Ascending aorta (tissue), 2 donors: ENCODE measurements at places on chromosomes 13 and 19. TPM values are rescaled to one million over a fixed set of nuclear protein-coding genes. Genes with fewer than 3 reads are reported as not detected.
A peak's percentile ranks its signal among the peaks of the same experiment; 100 is the strongest.

DNA sequence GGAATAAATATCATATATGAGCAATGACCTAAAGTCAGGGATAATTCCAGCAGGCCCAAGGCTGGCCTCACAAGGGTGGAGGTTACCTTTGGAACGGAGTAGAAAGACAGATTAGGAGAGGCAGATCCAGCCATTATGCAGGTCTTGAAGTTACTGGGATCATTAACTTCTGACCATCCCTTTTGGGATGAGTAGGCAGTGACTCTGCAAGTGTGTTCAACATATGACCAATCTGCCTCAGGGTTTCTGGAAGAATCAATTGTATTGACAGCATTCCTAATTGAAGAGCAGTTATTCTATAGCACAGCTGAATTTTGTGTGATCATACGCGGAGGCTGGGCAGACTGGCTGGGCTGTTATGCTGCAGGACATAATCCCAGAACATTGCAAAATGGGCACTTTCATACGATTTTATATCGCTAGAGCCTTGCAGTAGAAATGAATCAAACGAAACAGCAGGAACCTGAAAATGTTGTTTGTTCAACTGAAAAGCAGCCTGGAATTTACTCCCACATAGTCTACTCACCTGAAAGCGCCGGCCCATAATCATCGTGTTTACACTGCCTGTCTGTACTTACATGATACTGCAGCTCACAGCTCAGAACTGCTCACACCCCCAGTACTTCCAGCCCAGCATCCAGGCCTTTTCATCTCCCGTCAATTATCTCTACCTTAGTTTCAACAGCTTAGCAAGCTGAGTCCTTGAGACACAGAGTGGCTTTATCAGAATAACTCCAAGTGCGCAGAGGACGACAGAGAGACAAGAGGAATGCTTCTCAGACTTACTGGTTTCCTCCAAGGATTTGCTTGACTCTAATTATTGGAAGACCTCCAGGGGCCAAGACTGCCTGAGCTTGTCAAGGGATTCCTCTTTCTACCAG lies 556.1 kb downstream of the EFNB2 start:
- DNase-seq = no peak

GRCh38 chr19:49136771-49137171 lies 17.4 kb downstream of the PPFIA3 start:
- DNase-seq = no peak

DNA sequence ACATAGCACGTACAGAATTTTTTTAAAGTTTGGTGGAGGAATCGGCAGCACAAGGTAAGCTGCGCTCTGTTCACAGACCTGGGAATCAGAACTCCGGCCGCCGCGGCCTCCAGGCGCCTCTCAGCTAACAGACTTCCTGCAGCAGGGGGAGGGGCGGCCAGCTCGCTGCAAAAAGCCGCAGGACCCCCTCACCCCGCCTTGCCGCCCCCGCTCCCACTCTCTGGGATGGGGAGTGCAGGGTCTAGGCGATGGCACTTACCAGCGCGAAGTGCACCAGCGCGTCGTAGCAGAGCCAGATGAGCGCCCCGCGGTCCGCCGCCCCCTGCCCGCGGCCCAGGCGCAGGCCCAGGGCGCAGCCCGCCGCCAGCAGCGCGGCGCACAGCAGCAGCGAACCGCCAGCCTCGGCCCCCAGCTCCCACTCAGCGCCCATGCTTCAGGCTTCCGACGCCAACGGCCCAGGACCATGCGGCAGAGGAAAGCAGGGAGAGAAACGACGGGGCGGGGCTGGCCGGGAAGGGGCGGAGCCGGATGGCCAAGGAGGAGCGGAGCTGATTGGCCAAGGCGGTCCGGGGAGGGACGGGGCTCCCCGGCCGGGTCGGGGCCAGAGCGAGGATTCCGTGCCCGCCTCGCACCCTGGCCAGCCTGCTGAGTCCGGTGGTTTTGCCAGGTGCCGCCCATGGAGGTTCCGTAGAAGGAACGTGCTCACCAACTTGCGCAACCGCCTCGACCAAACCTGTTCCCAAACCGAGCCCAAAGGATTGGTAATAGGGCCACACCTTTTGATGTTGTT lies at the start of gene EBPL:
Gene EBPL, minus strand, starts transcription at position 492 of the 790 bp plus-strand sequence. Its CDS starts 62 bp downstream, at position 430.
- peak; percentile 72 for DNase-seq

- no peak for DNase-seq
Observed at GRCh38 chr13:20270163-20270865, 38.2 kb upstream of the GJB6 start.

DNA sequence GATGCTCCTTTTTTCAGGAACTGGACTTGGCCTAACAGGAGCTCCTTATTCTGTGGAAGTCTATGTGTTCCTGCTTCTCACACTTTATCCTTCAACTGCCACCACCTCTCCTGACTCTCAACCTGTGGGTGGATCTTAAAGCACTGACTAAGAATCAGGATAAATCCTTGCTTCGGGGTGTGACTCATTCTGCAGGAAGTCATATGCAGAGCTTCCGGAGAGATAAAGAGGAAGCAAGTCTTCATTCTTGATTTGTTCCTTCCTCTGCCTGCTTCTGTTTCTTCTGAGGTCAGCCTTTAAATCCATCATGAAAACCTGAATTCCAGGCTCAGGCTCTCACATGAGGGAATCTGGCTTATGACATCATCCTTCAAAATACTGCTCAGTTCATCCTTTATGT lies 137.1 kb upstream of the ATXN8OS start:
- DNase-seq = no peak

- no peak for DNase-seq
Observed at GRCh38 chr13:37194428-37194861, 89.0 kb upstream of the CSNK1A1L start.

- no peak for DNase-seq
Observed at GRCh38 chr13:35769812-35770211, 293.3 kb upstream of the MAB21L1 start.

GRCh38 chr13:30600496-30600895 lies 17.2 kb upstream of the USPL1 start:
- no peak for DNase-seq

DNA sequence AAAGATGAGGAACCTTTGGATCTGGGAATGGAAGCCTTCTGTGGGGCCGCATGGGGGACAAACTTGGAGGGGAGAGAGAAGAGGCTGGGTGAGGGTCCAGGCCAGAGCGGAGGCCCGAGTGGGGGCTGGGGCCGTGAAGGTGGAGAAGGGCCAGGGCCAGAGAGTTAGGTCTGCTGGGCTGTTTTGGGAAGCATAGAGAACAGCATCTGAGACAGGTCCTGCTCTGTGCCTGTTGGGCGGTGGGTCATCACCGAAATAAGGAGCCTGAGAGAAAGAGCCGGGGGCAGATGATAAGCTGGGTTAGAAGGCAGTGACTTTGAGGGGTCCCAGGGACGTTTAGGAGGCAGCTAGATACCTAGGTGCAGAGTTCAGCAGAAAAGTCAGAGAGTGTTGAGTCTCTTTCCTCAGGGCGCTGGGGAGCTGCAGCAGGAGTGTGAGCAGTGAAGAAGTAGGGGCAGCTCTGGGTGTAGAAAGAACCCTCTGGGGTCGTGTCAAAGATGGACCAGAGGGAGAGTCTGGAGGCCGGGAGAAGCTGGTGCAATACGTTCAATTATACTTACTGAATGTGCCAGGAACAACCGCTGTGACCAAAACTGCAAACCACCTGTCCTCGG lies 2.7 kb downstream of the SPACA6 start:
- DNase-seq = no peak

- no peak for DNase-seq
Observed at GRCh38 chr13:39347926-39348901, 254.8 kb downstream of the LHFPL6 start.

Gene PCDH9
- total RNA-seq = 3.6 TPM

Gene FCAR
- total RNA-seq = not detected

Gene KLF5
- total RNA-seq = 1.3 TPM

Gene KANK2
- 572 TPM for total RNA-seq

Gene CGB2
- not detected for total RNA-seq
